Activated naive CD4-positive, alpha-beta T cell treated with anti-CD3 and anti-CD28 coated beads, Interleukin-2, amount 50 U/mL, for 16 hours (primary cell): ENCODE measurements at places on chromosomes 12 and 14.
A peak's percentile ranks its signal among the peaks of the same experiment; 100 is the strongest.

DNA sequence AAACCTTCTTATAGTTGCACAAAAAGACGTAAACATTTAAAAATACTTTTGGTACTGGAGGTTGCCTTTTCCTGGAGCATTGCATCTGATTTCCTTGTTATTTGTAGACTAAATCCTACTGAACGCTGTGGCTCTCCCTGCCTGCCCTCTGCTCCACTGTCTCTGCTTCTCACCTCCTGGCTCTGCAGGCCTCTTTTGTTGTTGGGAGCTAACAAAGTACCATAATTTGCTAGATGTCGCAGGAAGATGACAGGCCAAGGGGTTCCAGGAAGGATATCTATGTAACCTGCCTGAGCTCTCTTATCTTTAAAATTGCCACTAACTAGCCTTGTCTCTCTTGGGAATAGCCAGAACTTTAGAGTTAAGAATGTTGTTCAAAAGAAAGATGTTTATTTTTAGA, 21.4 kb downstream of the SYNE2 start:
- no peak for DNase-seq

- DNase-seq = no peak
Measured at GRCh38 chr12:51811203-51812202, 37.0 kb downstream of the FIGNL2 start.

- DNase-seq = peak; percentile 57
Measured at GRCh38 chr14:24307575-24308341, at the start of gene CIDEB. Gene CIDEB (minus strand): TSS chr14:24307977. CDS start chr14:24307858, 119 bp downstream.

DNA sequence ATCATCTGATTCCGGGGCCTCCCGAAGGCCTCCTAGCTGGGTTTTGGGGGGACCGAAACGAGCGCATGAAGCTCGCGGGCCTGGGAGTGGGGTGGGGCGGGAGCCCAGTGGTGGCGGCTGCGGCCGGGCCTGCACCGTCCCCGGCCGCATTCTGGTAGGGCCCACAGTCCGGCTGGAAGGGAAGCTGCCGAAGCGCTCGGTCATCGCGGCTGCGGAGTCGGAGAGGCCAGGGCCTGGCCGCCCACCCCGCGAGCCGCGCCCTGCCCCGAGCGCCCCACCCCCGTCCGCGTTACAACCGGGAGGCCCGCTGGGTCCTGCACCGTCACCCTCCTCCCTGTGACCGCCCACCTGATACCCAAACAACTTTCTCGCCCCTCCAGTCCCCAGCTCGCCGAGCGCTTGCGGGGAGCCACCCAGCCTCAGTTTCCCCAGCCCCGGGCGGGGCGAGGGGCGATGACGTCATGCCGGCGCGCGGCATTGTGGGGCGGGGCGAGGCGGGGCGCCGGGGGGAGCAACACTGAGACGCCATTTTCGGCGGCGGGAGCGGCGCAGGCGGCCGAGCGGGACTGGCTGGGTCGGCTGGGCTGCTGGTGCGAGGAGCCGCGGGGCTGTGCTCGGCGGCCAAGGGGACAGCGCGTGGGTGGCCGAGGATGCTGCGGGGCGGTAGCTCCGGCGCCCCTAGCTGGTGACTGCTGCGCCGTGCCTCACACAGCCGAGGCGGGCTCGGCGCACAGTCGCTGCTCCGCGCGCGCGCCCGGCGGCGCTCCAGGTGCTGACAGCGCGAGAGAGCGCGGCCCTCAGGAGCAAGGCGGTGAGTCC, at the start of gene KLC1:
Gene KLC1, plus strand, starts transcription at position 528 of the 819 bp plus-strand sequence. CDS start 25,354 bp downstream, outside the sequence.
- DNase-seq = peak; percentile 87

DNA sequence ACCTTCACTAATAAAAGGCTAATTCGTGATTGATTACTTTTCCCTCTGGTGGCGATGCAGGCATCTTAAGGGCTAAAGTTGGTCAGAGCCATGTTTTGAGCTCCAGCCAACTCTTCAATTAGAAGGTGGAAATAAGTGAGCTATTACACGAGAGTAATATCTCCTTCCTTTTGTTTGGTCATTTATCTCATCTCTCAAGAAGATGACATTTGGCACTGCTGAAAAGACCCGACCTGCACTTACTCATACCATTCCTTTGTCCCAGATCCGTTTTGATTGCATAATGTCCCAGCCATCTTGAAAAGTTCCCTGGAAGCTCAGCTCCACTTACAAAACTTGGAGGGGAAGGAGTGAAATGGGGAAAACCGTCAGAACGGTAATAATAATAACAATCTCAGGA, 316.2 kb downstream of the VRK1 start:
- no peak for DNase-seq

GRCh38 chr12:5391653-5392052, 40.3 kb upstream of the NTF3 start:
- no peak for DNase-seq

DNA sequence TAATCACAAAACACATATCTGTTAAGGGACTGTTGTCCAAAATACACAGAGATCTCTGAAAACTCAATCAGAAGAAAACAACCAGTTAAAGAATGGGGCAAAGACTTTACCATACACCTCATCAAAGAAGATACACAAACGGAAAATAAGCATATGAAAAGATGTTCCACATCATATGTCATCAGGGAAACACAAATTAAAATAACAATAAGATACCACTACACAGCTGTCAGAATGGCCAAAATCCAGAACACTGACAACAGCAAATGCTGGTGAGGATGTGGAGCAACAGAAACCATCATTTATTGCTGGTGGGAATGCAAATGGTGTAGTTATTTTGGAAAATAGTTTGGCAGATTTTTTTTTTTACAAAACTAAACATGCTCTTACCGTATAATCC, 220.5 kb upstream of the FOXN3 start:
- no peak for DNase-seq

DNA sequence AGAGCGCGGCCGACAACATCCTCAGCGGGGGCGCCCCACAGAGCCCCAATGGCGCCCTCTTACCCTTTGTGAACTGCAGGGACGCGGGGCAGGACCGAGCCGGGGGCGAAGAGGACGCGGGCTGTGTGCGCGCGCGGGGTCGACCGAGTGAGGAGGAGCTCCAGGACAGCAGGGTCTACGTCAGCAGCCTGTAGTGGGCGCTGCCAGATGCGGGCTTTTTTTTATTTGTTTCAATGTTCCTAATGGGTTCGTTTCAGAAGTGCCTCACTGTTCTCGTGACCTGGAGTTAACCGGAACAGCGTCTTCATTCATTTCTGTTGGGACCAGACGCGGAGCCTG, 103.8 kb upstream of the FKBP4 start:
- peak; percentile 61 for DNase-seq

DNA sequence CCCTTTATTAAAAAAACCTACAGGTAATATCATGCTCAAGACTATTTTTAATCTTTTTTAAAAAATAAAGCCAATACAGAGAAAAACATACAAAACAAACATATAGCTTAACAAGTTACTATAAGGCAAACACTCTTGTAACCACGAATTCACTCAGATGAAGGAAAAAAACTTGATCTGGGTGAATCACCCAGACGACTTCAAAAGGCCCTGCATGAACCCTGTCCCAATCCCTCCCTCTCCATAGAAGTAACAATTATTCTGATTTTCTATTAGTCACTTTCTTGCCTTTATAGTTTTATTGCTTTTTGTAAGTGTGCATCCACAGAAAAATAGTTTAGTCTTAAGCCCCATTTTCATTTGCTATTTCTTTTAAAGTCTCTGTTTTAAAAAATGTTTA, 72.6 kb downstream of the LRP6 start:
- no peak for DNase-seq

GRCh38 chr12:50862316-50862715, 19.6 kb downstream of the TMPRSS12 start:
- no peak for DNase-seq

- no peak for DNase-seq
Measured at GRCh38 chr12:104136577-104136976, 1.4 kb downstream of the NFYB start.

DNA sequence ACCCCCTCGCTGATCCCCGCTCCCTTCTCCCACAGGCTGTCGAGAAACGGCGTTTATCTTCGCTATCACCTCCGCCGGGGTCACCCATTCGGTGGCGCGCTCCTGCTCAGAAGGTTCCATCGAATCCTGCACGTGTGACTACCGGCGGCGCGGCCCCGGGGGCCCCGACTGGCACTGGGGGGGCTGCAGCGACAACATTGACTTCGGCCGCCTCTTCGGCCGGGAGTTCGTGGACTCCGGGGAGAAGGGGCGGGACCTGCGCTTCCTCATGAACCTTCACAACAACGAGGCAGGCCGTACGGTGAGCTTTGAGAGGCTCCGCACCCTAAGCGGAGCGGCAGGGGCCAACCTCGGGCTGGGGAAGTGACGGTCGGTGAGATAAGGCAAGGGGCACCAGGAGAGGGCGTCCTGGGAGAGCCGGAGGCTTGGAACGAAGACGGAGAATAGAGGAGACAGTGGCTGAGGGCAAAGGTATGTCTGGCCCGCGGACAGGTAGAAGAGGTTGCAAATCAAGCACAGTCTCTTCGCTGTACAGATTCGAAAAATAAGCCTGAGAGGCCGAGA, 2.3 kb downstream of the WNT1 start:
- DNase-seq = peak; percentile 34

DNA sequence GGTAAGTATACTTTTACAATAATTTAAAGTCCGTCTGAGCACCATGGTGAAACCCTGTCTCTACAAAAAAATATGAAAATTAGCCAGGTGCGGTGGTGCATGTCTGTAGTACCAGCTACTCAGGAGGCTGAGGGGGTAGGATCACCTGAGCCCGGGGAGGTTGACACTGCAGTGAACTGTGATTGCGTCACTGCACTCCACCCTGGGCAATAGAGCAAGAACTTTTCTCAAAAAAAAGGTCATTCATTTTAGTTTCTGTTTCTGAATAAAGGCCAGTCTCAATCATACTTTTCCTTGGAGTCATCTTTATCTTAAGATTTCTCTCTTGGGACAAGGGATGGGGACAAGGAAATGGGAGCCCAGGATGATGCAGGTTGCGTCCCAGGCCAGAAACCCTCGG, 12.9 kb downstream of the ANKRD13A start:
- DNase-seq = no peak

DNA sequence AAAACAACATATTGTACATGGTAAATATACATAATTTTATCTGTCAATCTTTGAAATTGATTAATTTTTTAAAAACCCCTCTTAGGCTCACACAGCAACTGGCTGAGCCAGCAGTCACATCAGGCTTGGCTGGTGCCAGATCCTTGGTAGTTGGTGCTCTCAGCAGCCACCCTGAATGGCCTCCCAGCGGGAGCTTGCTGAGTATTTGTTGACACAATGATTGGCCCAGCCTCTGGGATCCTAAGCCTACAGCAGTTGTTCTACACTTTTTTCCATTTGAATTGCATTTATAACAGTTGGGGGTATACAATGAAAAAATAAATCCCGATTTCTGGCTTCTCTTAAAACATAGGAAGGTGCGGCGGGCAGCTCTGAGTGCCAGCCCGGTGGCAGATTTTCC, 11.1 kb downstream of the PRKAB1 start:
- DNase-seq = no peak

DNA sequence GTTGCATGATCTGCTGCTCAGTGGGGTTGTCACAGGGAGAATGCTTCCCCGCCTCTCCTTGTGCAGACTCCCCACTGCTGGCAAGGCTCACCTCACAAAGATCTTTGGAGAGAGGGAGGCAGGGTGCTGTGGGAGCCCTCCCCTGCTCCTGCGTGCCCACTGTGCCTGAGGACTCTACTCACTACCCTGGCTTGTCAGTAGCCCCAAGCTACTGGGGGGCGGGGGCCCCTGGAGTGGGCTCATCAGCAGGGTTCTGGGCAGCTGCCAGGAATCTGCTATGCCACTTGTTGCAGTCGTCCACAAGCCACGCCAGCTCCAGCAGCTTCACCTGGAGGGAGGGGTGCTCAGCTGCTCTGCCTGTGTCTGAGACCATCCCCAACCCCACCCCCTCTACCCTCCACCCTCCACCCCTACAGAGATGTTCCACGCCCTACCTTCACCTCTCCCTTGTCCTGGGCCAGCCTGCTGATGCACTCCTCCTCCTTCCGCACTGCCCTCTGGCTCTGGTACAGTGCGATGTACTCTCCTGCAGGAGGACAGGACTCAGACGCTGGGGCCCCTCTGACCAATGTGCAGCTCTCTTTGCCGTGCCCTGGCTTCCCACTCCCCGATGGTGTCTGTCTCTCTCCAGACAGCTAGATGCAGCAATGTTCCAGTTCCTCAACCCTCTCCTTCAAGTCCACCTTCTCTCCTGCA, 14.2 kb upstream of the BLTP3B start:
- DNase-seq = no peak

DNA sequence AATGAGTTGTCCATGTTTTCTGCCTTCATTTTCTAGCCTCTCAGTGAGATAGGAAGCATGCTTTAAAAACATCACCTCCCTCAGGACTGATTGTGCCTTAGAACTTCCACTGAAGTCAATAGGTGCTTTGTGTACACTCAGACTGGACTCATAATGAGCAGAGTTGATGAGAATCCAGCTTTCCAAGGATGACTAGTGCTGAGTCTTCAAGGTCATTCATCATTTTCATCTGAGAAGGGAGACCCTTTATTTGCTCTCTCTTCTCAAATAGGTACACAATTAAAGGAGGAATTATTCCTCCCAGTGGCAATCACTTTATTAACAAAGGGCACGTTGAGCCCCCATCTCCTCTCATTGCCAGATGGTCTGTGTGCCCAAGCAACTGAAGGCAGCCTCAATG, 210.9 kb upstream of the PRKD1 start:
- no peak for DNase-seq

GRCh38 chr14:51774209-51774608, 86.2 kb upstream of the GNG2 start:
- DNase-seq = no peak

- no peak for DNase-seq
Measured at GRCh38 chr14:55902241-55902640, 216.0 kb upstream of the PELI2 start.

GRCh38 chr12:7072554-7072953, 12.0 kb downstream of the C1S start:
- no peak for DNase-seq

- no peak for DNase-seq
Measured at GRCh38 chr14:70002589-70003346, 123.6 kb downstream of the SMOC1 start.

DNA sequence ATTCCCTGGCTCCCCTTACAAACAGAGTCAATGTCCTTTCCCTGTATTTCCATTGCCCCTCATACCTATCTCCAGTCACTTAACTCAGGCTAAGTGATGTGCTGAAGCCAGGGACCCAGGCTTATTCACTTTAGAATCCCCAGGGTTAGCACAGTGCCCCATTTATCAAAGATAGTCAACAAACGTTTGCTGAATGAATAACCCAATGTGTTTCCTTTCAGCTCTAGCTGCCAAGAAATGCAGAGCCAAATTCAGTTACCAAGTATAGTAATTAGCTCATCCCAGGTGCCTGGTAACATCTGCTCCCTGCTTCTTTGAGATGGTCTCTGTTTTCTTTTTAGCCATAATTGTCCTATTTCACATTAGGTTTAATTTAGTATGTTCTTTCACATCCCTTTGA, 189.5 kb downstream of the PHLDA1 start:
- no peak for DNase-seq

DNA sequence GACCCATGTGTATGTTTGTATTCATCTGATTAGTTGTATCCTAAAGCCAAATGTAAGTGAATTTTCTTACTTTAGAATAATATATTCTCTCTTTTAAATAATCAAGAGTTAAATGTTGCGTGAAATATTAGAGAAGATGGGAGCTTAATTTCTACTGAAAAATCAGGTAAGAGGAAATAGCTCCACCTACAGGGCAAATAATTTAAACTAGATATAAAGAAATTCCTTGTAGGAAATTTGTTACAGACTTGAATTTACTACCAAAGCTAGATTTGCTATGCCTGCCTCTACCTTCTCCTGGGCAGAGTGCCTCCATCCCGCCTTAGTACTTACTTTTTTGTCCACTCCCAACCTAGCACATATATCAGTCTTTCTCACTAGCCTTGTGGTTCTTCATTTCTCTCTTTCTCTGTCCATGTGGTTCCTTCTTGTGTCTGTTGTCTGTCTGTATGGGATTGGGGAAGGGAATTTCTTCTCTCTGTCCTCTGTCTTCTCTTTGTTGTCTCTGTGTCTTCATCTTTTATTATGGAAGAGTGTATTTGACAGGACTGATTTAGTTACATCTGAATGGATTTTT, 44.7 kb downstream of the PALS1 start:
- no peak for DNase-seq
